ENCODE measurements at places on chromosomes 11 and 22.

- H3K36me3 ChIP-seq = no peaks in the 10 kb centered on the region
- no peaks in the 10 kb centered on the region for H3K4me1 ChIP-seq
- peaks cover 6% of the 10 kb centered on the region for H3K27me3 ChIP-seq
- H3K4me3 ChIP-seq = no peak overlapping the region
Measured at GRCh38 chr11:69369210-69369825, 75.4 kb downstream of the MYEOV start.

DNA sequence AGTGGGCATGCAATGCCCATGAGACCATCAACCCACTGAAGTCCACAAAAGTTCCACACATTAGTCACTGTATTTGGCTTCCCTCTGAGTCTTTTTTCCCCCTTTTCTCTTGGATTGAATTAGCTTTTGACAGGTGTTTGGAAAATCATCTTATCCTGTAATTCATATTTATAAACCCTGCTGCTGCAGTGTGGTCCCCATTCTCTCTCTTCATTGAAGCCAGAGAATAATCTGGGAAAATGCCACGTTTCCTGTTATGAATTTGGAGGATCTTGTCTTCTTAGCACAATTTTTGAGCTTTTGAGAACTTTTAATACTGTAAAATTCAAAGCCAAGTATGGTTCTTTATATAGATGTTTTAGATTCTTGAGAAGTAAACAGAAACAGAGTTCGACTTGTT, 84.8 kb downstream of the UVRAG start:
- DNase-seq = no peak
- no peaks in the 10 kb centered on the region for H3K27me3 ChIP-seq
- H3K36me3 ChIP-seq = no peaks in the 10 kb centered on the region
- H3K4me1 ChIP-seq = no peaks in the 10 kb centered on the region
- no peak overlapping the region for H3K27ac ChIP-seq

- DNase-seq = no peak
- H3K4me3 ChIP-seq = no peak overlapping the region
- peaks cover 23% of the 10 kb centered on the region for H3K4me1 ChIP-seq
- H3K27ac ChIP-seq = no peak overlapping the region
- H3K27me3 ChIP-seq = no peaks in the 10 kb centered on the region
Measured at GRCh38 chr11:72742513-72743320, 9.5 kb downstream of the ARAP1 start.

DNA sequence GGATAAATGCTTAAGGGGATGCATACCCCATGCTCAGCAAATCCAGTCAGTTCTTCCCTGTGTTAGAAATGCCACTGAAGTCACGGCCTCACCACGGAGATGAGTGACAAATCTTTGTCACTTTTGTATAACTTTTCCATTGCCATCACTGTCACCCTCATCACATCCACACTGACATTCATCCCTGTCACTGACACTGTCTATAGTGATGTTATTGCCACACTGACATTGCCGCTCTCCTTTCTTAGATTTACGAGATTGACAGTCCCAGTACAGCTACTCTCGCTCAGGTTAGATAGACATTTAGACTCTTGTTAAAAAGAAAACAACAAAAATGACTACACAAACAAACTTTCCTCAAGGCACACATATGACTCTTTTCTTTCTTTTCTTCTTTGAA, 910.7 kb upstream of the CNTN5 start:
- no peak for DNase-seq
- peaks cover 8% of the 10 kb centered on the region for H3K27me3 ChIP-seq
- H3K4me3 ChIP-seq = no peak overlapping the region

Measured in progenitor cell of endocrine pancreas (in vitro differentiated cells).